Stimulated activated CD4-positive, alpha-beta T cell treated with anti-CD3 and anti-CD28 coated beads, Interleukin-1b, Interleukin-23, amount 100 ng/mL, for 1 hour (primary cell): ENCODE measurements at places on chromosomes 2 and 18.
A peak's percentile ranks its signal among the peaks of the same experiment; 100 is the strongest.

GRCh38 chr2:104952976-104953375, 84.9 kb upstream of the MRPS9 start:
- DNase-seq: no peak

DNA sequence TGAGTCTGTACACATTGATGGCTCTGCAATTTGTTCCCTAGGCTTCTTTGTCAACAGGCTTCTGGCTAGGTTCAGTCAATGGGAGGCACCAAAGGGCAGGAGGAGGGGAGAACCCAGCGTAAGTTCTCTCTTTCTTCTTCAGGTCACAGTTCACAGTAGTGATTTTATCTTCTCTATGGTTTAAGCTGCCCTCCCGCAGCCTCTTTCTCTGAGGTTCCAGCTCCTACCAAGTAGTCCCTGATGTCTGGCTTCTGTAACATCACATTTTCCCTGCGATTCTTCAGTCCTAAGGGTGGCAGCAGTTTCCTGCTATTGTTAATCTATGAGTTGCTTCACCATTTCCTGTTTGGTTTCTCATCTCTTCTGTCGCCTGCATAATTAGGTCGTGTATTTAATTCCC, 107.4 kb downstream of the CPO start:
- peak; percentile 1 for DNase-seq

DNA sequence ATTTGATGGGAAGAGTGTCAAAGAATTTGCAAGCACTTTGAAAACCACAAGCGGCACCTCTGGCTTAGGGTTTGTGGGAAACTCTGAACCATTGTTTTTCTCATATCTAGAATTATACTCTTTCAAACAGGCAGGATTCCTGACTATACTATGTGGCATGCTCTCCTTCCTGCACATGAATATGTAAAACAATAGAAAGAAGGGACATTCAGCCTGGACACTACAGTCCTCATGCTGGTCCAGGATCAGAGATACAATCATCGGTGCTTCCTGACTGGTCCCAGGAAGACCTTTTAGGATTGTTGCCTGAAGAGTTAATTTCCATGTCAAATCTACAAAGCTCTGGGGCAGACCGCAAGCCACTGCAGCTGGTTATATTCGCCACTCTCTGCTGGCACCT, 55.7 kb upstream of the RASGRP3 start:
- no peak for DNase-seq

DNA sequence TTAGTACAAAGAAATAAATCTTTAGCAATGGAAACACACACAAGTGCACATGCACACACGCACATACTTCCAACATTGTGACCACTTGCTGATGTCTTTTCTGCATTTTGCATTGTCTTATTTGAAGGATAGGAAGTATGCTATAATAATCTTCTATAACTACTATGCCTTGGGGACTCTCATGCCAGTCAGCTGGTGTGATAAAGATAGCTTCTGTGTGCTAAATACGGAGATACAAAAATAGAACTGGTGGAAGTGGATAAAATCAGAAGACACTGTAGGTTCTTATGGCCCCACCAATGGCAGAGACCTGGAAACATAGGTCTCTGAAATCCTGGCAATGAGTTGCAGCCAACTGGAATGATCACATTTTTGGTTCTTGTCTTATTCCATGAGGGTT, 31.5 kb upstream of the RASGRP3 start:
- DNase-seq: no peak

DNA sequence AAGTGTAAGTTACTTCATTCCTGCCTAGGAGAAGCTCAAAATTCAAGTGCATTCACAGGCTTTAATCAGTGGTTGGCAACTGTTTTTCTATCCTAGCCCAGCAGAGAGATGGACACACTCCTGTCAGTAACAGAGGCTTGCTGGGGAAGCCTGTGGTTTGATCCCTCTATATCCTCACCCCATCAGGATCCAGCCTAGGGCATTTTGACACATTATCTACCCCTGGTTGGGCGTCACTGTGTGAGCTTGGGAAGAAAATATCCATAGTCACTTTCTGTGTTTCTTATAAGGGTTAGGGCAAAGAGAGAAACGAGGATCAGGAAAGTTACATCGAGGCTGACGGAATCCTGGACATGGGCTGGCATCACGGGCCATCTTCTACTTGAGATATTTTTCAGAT, 10.0 kb downstream of the NT5DC4 start:
- no peak for DNase-seq

DNA sequence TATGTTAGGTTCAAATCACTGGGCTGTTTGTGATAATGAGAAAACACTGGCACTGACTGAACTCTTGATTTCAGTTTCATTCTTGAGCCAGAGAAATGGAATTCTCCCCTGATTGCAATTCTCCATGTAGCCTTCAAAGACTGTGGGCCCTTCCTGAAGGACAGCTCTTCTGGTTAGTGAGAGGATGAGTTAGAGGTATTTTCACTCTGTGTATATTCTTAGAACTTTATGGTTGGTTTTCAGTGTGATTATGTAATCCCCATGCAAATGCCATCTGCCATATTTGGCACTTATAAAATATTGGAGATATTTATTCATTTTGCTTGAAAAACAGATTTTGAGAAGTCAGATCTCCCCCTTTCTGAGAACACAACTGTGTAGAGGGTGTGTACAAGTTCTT, 323.7 kb downstream of the SLC4A3 start:
- DNase-seq: no peak

GRCh38 chr2:168311261-168311910, 64.0 kb upstream of the STK39 start:
- no peak for DNase-seq

- DNase-seq: no peak
These were observed 373.3 kb upstream of the GALNT5 start for GRCh38 chr2:156884216-156884615.

DNA sequence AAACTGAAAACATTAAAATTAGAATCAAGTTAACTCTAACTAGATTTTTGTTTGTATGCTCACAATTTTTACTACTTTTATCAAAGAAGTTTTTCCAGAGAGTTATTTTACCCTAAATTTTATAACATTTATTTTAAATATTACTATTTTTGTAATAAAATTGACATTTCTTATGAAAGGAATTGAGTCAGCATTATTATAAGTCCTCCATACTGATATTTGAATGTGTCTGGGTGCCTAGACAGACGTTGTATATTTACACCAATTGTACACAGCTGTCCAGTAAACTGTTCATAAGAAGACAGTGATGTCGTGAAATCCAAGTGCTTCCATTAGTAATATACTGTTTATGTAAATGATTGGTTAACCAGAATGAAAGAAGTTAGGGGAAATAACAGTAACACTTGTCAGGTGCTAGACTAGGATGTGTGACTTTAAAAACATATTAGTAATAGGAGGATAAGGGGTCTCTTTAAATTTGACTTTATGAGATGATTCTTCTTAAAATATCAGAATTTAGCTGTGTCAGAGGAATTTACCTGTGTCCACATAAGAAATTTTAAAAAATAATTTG, 73.7 kb downstream of the TANK start:
- no peak for DNase-seq

GRCh38 chr2:122999821-123000220, 1025.3 kb upstream of the CNTNAP5 start:
- no peak for DNase-seq

DNA sequence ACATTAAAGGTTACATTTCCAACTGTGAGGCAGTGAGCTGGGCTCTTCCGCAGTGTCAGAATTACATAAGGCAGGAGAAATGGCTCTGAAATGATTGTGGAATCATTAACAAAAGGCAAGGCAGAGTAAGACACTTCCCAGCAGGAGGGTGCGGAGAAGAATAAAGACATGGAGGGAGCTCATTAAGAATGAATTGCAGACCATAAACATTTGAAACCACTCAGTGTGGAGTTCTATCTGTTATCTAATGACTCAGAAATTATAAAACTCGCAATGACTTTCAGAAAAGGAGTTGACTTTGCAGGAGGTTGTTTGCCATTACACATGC, 77.0 kb downstream of the SMIM21 start:
- DNase-seq: no peak

DNA sequence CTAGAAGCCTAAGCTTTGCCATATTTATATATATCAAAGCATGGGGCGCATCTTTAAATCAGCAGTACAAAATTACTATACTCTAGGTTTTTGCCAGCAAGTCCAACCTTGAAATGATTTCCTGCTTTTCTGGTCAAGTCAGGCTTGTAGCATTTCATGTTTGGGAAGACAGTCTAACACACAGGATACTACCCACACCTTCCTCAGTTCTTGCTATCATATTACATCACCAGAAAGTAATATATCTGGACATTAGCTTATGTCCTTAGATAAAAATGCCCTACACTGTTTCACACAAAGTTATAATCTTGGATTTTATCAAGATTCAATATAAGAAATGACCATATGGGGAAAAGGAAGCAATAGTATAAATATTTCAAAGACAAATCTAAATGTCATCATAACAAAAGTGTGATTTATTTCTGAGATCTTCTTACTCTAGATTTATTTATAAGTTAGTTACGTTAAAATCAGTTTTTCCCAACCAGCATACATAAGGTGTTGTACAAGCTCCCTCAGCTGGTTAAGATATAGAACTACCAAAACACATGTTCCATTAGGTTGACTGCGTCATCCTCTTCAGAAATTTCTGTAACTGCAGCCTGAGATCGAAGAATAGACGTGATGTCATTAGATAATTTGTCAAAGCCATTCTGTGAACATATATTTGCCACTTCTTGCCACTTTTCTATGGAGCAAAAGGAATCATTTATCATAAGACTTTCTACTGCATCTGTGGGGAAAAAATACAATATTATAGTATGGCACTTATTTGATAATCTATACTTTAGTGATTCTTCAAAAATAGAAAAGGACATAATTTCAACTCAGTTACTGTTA, 56.6 kb downstream of the CLHC1 start:
- no peak for DNase-seq

DNA sequence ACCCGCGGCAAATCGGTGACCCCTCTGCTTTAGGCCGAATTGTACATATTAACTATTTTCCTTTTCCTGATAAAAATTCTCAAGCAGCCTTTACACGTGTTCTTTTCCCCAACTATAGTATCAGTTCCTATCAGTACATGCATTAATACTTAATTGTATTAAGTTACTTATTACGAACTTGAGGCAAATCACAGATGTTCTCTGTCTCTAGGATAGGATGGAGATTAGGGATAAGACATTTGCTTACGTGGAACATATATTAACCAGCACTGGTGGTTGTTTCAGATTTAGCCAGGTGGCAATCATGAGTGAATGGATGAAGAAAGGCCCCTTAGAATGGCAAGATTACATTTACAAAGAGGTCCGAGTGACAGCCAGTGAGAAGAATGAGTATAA, 675 bp downstream of the GEMIN6 start:
- DNase-seq: no peak

DNA sequence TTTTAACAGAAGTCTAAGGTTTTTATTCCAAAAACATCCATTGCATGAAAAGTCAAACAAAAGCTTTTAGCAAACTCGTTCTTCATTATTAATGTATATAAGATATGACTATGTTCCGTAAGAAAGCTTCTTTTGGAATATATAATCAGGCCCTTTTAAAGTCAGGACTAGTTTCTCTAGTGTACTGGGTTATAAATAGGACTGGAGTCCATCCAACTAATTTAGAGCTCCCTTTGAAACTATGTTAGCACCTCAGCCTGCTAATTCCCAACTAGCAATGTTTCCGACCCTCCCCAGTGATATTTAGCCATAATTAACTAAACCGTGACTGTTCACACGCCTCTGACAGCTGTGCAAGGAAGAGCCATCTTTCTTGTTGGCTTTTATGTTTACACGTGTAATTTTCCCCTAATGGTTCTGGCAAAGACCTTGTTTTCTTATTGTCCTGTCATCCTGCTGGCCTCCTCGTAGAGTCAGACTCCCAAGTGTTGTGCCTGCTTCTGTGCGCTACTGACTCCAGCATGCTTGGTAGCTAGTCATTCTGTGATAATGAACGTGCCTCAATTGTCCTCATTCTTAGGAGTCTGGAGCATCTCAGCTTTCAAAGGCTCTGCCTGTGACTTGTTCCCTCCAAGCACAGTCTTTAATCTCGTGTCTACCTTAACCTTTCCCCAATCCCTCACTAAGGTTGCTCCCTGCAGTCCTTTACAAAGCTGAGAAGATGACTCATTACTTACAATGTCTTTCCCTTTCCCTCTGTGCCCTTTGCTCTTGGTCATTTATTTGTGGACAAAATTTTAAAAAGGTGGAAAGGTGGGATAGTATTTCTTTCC, 172.2 kb upstream of the RASGRP3 start:
- DNase-seq: no peak

GRCh38 chr18:7608781-7609201, 41.7 kb downstream of the PTPRM start:
- no peak for DNase-seq

GRCh38 chr18:58496937-58497336, 132.0 kb downstream of the ALPK2 start:
- no peak for DNase-seq

DNA sequence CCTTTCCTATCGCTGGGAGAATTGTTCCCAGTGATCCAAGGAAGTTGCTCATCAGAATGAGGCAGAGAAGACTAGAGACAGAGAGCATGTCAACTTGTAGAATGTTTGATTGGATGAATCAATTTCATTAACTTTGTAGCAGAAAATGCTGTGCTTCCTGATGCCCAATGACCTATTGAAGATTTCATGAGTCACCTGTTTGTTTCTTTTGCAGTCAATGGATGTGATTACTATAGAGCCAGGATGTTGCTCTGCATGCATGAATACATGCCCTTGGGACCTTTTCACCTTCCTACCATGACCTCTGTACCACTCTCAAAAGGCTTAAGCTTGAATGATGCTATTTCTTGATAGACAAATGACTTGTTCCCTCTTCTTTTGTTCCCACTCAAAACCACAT, 23.3 kb downstream of the SCG2 start:
- DNase-seq: no peak

- DNase-seq: no peak
These were observed 279.0 kb upstream of the NRP2 start for GRCh38 chr2:205403244-205403825.

GRCh38 chr2:188884517-188884916, 89.7 kb upstream of the COL3A1 start:
- no peak for DNase-seq

DNA sequence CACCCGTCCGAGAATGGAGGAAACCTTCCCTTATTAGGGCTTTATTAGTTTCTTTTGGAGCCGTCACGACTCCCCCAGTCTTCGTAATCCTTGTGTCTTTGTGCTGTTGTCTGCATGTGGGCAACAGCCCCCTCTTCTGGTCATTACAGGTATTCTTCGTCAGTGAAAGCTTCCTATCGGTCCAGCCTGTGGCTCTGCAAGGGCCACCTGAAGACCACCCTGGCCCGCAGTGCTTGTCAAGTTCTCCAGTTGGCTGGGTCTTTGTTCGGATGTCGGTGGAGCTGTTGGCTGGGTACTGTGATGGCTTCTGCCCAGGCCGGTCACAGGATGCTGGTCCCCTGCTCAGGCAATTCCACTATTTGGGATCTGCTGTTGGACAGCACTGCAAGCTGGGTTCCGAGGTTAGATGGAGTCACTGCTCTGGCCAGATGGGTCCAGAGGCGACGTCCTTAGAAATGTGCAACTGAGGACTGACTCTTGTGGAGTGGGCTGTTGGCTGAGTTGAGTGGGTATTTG, 19.2 kb downstream of the E2F6 start:
- peak; percentile 7 for DNase-seq

DNA sequence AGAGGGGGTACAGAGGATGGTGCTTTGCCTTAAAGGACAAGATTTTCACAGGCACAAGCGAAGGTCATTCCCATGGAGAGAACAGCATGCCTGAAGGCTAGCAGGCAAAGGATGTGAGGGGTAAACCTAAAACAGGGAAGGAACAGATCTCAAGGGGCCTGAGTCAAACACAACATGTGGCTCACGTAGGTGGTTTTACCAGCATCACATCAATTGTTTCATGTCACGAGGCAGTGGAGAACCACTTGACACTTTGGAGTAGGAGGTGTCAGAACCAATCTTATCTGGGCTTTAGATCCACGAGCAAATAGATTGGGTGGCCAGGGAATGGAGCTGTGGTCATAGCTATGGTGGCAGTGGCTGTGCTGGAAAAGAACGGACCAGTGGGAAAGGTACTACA, 8.4 kb downstream of the COX5B start:
- no peak for DNase-seq
